Brain microvascular endothelial cell (primary cell): ENCODE measurements at places on chromosomes 6 and 20.

GRCh38 chr20:63931735-63932134, 24.5 kb downstream of the UCKL1 start:
- no peak for DNase-seq

DNA sequence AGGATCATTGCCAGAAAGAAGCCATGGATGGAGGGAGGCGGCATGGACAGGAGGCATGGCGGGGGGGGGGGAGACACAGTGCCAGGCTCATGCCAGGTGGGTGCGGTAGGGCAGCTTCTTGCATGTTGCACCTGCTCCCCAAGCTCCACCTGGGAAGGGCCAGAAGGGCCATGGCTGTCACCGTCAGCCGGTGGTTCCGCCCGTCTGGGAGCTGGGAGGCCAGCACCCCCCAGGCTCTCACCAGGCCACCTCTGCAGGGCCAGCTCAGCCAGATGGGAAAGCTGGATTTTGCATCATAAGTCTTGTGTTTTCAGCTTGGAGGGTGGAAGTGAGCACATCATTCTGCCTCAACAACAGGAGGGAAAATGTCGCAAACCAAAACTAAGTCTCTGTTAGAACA, 404.7 kb downstream of the TAF4 start:
- DNase-seq = no peak

GRCh38 chr6:45991189-45991588, 24.5 kb downstream of the CLIC5 start:
- no peak for DNase-seq

DNA sequence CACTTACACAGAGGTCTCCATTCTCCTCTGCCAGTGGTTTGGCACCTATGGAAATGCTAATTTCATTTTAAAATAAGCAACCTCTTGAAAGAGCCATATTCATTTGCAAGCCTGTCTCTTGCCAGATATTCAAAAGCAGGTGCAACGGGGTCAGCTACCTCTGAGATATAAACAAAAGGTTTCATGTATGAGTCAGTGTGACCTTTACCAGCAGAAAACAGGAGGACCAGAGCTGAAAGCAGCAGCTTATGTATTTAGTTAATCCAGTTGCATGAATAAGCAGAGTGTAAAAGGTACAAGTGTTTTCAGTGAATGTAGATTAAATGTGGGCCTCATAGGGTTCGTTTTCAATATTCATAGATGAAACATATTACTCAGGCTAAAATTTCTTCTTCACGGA, 56.0 kb downstream of the TENT5A start:
- DNase-seq = no peak

GRCh38 chr6:100346828-100347227, 117.9 kb downstream of the SIM1 start:
- DNase-seq = no peak

DNA sequence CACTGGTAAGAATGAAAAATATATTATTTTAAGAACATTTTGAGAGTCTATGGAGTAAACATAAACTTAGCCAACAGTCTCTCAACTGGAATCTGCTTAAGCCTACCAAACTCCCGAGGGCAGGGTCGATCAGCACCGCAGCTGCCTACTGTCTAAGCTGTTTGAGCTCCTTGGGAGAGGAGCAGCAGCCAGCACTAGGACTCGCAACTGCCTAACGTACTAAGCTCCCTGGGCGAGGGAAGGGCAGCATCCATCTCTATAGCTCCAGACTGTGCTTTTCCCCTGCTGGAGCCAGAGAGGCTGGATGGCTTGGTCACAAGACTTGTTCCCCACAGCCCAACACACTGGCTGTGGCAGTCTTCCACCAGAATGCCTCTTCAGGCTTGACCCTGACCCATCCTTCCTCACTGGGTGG, 96.4 kb downstream of the MOXD1 start:
- no peak for DNase-seq

DNA sequence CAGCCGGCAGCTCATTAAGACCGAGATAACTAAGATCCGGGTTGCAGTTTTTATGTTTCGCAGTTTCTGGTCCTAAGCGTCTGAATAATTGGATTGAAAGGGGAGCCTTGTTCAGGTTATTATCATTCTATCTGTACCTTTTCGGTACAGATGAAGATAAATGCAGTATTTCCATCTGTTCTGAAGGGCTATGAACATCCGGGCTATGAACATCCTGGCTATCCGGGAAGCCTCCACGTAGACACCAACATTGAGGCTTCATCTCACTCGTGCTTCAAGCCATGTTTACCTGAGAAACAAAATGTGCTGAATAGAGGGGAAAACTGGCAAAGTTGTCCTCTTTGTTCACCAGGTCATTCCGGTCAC, 399 bp upstream of the REPS1 start:
- no peak for DNase-seq

DNA sequence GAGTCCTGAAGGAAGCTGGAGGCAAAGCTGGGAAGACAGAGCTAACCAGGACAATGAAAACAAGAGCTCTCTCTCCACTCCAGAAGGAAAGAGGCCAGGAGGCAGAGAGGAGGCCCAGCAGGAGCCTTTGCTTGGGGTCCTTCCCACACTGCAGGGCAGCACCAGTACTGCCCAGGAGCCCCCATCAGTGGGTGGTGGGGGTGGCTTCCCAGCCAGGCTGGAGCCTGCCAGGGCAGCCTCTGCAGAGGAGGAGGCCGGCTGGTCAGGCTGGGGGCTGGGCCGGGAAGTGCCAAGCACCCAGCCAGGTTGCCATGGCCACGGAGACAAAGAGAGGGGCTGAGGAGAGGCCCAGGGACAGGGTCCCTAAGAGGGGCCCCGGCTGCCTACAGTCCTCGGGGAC, 33.4 kb downstream of the PREX1 start:
- DNase-seq = no peak

GRCh38 chr20:17869295-17869994, 99.1 kb downstream of the SNX5 start:
- no peak for DNase-seq

DNA sequence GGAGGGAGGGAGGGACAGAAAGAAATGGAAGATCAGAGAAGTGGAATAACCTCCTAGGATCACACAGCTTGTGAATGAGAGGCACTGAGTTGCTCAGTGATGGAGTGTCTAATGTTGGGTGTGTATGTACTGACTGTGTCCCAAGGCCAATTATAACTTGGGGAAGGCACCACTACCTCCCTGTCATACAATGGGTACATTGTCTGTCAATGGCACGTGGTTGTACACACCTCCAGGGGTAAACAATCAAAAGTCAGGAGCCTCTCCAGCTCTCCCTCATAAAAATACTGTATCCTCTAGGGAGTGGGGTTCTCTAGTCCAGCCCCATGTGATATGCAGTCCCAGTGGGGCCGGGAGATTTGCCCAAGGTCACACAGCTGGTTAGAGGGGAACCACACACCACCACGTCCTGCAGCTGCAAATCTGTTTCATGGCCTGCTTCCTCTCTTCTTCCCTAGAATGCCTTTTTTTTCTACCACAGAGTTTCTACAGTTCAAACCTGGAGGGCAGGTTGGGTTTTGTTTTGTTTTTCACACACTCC, 112.5 kb downstream of the SNX5 start:
- no peak for DNase-seq

DNA sequence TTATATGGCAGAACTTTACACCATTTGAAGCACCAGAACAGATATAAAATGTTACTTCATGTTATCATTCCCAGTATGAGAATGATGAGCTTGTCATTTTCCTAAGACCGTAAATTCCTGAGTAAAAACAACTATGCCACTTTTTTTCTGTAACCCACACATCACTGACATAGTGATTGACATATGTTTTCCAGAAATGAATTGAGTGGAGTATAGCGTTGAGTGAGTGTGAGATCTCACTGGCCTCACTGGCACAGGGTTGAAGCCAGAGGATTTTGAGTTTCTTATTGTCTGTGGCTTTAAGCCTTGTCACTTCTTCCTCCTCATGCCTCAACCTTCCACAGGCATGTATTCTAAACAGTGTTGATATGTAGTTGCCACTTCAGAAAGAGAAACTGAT, 62.3 kb downstream of the PDE7B start:
- DNase-seq = no peak

DNA sequence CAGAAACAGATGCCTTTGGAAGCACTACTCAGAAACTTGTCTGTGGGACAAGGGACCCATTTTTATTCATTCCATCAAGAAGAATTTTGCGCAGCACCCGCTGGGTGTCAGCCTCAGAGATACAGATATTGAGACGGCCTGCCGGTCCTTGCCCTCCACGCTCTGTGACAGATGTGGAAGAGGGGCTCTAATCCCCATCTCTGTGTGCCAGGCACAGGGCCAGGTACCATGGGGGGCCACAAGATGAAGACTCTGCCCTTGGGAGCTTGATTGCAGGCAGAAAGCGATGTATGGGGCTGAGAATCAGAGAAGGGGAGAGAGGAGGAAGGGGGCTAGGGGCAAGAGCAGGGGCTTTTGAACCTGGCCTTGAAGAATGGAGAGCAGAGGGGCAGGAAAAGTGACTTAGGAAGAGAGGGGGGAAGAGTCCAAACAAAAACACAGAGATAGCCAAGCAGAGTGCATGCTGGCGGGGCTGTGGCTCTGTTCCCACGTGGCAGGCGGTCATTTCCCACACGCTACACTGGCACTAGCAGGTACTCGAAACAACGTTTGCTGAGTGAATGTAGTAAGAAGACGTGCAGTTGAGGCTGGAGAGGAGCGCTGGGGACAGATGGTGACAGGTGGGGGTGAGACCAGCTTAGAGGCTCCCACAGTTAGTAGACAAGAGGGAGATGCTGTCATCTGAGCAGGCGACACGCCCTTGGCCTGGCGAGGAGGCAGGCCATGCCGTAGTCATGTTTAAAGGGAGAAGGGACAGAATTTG, 170.3 kb upstream of the SNX9 start:
- no peak for DNase-seq

- no peak for DNase-seq
Observed at GRCh38 chr6:29791786-29792122, 35.9 kb upstream of the HLA-G start.

- no peak for DNase-seq
Observed at GRCh38 chr6:149716181-149716963, 1.5 kb downstream of the LATS1 start.

DNA sequence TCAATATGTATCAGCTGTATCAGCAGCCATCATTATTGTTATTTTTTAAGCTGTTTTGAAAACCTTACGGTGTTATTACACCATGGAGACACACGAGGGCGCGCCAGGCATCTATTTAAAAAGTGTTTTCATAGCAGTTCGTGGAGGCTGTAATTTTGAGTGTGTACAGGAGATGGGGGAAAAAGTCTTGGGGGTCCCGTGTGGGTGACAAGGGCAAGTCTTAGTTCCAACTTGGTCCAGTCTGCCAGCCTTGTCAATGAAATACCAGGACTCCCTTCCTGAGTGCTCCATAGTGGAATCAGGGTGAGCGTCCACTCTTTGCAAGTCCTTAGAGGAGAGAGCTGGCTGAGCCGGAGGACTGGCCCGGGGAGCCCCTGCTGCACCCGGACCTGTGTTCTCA, 43.3 kb downstream of the SLC2A10 start:
- peak; percentile 52 for DNase-seq

GRCh38 chr6:88709819-88710246, 253.6 kb downstream of the RNGTT start:
- no peak for DNase-seq

DNA sequence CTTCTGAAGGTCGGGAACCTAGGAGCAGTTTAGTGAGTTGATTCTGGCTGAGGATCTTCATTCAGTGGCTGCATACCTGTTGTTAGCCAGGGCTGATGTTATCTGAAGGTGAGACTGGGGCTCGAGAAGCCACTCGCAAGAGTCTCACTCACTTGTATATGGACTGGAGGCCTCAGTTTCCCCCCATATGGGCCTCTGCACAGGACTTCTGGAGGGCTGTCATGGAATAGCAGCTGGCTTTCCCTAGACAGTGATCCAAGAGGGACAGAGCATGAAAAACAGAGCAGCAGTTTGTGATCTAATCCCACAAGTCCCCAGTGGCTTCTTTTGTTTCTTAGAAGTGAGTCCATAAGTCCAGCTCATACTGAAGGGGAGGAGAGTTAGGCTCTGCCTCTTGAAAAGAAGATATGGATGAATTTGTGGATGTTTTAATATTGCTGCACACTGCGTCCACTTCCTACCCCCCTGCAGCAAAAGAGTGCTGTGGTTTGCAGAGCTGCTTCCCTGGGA, 623.4 kb downstream of the CDH26 start:
- DNase-seq = no peak

DNA sequence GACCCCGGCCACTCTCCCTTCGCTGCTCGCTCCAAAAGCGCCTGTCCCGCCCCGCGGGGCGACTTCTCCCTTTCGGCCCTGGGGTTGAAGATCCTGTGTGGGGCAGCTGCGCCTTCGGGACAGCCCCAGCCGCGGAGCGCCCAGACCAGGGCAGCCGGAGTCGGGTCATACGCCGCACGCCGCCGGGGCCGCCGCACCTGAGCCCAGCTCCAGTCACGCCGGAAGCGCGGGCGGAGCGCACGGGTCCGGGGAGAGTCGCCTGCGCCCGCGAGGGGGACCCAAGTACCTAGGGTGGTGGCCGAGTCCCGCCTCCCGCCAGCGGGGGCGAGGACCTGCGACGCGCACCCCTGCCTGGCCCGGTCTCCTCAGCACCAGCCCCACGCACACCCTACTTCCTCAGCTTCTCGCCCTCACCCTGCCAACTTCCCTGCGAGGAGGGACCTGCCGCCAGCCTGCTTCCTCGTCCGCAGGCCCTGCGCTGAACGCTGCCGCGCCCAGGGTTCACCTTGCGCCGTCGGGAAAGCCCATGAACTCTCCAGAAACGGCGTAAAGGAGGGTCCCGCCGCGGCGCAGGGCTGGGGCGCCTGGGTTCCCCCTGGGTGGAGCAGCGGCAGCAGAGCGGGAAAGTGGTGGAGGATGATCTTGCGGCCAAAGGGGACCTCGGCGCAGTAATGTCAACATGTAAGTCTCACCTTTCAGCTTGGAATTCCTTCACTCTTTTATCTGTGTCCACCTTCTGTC, at the start of gene ADGRG6:
Gene ADGRG6, plus strand, starts transcription at position 357 of the 741 bp plus-strand sequence. Its CDS starts 323 bp downstream, at position 680.
- DNase-seq = no peak

GRCh38 chr6:33950891-33951889, 147.4 kb upstream of the MLN start:
- no peak for DNase-seq

DNA sequence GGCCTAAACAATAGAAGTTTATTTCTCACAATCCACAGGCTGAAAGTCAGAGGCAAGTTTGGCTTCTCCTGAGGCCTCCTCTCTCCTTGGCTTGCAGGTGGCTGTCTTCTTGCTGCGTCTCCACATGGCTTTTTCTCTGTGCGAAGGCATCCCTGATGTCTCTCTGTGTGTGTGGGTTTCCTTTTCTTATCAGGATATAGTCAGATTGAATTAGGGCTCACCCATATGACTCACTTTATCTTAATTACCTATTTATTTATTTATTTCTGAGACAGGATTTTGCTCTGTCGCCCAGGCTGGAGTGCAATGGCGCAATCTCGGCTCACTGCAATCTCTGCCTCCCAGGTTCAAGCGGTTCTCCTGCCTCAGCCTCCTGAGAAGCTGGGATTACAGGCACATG, 30.7 kb downstream of the LINC00237 start:
- DNase-seq = no peak

- no peak for DNase-seq
Observed at GRCh38 chr20:41076776-41077175, 48.2 kb downstream of the TOP1 start.

DNA sequence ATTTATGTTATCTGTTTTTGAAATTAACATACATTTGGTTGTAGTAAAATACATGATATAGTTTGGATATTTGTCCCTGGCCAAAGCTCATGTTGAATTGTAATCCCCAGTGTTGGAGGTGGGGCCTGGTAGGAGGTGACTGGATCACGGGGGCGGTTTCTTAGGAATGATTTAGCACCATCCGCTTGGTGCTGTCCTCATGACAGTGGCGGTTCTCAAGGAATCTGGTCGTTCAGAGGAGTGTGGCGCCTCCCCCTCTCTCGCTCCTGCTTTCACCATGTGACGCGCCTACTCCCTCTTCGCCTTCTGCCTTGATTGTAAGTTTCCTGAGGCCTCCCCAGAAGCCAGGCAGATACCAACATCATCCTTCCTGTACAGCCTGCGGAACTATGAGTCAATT, 29.0 kb downstream of the CTCFL start:
- DNase-seq = no peak

GRCh38 chr20:54170026-54170471, 3.7 kb downstream of the CYP24A1 start:
- DNase-seq = no peak
